SJCRH30 (cell line): ENCODE measurements at places on chromosomes 13 and 19.

GRCh38 chr19:33644284-33644836, 22.6 kb downstream of the CHST8 start:
- DNase-seq = no peak

DNA sequence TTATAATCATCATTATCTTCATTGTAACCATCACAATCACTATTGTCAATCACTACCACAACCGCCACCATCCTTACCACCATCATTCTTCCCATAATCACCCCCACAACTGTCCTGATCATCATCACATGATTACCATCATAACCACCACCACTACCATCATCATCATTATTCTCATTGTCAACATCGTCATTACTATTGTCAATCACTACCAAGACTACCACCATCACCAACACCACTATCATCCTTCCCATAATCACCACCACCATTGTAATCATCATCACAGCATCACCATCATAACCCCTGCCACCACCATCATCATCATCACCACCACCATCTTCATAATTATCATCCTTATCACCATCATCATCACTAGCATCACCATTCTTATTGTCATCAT, 55.2 kb downstream of the MBD3L1 start:
- no peak for DNase-seq

DNA sequence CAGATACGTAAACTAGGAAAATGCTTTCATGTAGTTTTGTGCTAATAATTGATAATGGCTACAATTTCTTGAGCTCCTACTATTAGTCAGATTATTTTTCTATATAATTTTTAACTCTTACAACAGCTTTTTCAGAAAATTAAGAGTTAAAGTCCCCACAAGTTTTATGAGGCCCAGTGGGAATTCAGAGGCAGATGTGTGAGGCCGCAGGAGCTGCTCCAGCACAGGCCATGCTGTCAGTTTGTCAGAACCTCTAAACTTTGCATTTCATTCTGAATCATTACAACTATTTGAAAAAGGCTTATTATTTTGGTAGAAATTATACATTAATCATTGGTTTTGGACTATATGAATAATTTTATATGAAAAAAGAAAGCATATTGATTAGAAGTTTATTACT, 370.8 kb downstream of the MYO16 start:
- DNase-seq = peak; percentile 24

DNA sequence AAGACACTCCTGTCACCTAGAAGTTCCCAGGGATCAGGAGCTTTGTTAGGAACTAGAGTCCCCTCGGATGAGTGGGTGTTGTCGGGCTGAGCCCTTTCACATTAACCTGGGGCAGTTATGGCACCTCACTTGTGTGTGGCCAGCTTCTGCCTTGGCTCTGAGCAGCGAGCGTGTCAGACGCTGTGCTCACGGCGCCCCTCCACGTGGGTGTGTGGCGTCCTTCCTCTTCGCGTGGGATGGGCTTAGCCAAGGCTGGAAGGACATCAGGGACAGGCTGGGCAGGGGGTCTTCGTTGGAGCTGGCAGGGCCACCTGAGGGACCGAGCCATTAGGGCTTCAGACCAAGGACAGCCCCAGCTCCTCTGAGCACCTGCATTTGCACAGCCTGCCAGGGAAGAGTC, 23.4 kb downstream of the DOT1L start:
- DNase-seq = no peak

DNA sequence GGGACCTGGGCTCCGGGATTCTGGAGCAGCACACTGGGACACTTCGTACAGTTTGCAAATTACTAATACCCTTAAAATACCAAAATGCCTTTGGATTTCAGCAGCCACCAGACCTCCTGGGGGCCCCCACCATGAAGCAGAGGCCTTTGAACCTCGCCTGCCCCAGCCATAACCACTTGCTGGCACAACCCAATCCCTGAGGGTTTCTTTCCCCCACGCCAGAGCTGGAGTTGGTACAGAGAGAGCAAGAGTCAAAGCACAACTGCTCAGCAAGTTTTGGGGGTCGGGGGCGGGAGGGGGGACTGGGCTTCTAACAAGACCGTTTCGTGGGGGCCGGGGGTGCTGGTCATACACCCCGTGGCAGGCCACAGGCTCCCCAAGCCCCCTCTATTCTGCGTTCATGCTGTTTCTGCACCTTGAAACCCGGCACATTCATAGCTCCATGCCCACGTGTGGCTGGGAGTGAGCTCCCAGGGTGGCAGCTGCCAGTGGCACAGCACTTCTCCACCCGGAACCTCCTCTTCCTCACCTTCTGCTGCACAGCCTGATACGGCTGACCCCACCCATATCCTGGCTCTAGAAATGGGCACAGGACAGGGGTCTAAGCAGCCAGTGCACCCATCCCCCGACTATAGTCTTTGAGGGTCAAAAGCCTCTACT, 17.1 kb downstream of the PLEKHF1 start:
- no peak for DNase-seq
